ENCODE measurements at places on chromosomes 4 and X.
A peak's percentile ranks its signal among the peaks of the same experiment; 100 is the strongest.

- DNase-seq: no peak
Measured at GRCh38 chrX:100643956-100644860, at the start of gene SRPX2. TSS of gene SRPX2 (plus strand) at chrX:100644199. CDS start at chrX:100646323, 2,124 bp downstream.

GRCh38 chrX:13661735-13662288 is 8.9 kb downstream of the TCEANC start:
- no peak for DNase-seq

DNA sequence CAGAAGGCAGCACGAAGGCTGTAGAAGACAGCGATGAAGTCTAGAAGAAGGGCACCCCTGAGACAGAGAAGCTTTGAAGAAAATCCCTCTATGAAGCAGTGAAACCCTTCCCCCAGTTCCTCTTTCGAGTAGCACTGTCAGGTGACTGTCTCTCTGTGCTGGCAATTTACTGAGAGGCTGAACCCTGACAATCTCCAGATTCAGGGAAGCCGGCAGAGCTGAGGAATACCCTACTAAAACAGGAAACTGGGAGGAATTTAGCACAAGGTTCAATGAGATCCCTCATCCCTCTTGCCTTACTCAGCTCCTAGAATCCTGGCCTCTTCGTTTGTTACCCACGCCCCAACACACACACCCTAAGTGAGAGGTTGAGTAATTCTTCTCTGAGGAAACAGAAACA is 239.7 kb upstream of the NOCT start:
- no peak for DNase-seq

DNA sequence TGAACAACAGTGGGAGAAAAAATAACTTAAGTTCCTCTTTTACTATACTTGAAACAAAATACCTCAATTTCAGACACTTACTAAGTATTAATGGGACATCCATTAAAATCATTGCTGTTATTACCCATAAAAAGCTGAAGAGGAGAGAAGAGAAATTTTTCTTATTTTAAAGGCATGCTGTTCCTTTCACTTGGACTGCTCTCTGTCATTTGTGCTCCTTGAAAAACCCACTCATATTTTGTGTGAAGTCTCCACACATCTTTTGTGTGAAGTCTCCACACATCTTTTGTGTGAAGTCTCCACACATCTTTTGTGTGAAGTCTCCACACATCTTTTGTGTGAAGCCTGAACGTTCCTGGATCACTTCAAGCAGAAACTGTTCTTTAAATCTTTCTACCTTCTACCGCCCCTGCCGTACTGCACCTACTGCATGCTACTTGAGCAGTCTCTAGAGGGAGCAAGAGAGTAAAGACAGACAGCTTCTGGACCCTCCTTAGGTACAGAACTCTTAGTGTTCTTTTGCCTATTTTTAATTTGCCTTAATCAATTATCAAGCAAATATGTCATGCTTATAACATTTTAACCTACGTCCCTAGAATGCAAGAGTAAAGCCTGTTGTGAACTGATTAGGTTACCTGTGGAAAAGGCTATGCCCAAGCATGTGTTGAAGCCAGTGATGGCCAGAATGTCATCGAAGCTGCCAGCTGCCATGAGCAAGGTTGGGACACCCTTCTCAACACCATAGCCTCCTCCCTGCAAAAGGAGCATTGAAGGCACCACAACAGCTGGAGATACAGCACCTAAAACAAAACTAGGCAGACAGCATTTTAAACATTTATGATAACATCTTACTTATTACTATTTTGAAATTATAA is 27.1 kb upstream of the SLC9B1 start:
- DNase-seq: peak; percentile 1

DNA sequence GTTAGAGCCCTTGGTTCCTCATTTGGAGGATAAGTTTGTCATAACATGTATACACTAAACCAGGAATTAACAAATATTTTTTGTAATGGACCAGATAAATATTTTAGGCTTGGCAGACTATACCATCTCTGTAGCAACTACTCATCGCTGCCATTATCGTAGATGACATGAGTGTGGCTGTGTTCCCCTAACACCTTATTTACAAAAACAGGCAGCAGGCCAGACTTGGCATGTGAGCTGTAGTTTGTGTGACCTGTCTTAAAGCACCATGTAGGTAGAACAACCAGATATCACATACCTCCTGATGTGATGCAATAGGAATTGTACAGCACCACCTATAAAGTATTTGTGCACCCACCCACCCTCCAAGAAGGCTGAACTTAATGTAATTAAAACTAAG is 82.0 kb downstream of the RASGEF1B start:
- no peak for DNase-seq

DNA sequence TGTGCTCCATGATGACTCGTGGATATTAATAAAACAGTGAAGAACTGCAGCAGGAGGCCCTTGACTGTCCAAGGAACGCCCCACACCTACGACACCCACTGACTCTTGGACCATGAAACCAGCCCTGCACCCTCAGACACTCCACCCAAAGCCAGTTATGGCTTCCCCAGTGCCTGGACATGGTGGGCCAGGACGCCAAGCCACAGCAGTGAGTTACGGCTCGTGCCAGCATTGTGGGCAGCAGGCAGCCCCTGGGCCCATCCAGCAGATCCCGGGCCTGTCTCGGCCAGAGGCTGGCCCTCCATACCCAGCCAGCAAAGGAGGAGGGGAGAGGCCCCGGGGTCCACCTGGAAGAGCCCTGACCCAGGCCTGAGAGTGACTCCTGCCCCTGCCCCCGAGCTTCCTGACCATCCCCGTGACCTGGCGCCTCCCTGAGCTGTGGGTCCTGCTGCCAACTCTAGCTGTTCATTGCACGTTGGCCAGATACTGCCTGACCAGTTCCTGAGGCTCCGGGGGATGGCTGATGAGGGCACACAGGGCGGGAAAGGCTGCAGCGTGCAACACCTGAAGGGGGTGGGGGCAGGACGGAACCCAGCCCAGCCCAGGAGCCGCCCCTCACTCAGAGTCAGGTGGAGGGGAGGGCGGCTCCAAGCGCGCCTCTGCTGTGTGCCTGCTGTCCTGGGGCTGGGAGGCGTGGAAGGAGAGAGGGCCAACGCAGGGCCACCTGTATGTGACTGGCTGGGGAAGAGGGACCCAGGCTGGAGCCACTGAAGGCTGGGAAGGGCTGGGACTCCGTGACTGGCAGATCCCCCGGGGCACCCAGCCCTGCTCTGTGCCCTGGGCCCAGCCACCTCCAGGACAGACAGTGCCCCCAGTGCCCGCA is 739 bp downstream of the SLC49A3 start:
- no peak for DNase-seq

DNA sequence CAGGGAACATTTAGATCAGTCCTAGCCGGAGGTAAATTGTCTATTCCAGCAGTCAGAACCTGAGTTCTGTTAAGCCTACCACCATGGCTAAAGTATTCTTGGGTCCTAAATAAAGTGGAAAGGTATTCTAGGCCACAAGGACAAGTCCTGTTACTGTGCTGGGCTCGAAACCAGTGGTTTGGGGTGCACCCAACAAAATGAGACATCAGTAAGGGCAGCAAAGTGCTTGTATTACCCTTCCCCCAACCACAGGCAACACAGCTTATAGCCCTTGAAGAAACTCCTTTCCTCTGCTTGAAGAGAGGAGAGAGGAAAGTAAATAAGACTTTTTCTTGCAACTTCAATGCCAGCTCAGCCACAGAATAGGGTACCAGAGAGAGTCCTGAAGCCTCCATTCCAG is 1345.6 kb downstream of the PCDH18 start:
- no peak for DNase-seq

- no peak for DNase-seq
Measured at GRCh38 chrX:92270936-92271855, 492.0 kb downstream of the PCDH11X start.
